NCI-H1092 (cell line): ENCODE measurements at places on chromosomes 4 and X.

DNA sequence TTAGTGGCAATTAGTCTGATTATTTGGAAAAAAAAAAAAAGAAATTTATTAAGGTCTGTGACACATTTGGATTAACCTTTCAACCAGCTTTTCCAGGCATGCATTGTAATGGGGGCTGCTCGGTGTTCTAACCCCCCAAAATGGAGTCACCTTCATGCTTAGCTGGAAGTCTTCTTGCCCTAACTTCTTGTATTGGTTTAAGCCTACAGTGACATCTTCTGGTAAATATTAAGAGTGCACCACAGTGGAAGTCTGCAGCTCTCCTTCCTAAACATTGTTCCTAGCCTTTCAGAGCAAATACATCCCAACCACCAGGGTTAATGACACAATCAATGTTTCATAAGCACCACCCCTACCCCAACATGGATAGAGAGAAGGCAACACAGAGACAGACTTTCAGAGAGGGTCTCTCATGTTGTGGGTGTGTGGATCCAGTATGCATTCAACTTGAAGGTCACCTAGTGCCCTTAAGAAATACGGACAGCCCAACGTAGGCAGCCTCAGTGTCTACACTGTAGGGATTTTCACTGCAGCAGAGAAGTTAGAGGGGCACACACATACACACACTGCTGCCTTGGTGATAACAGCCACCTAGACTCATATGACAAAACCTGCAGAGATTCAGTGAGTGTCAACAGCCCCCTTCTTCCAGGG lies 142.9 kb upstream of the MBNL3 start:
- no peak for DNase-seq

GRCh38 chrX:30779453-30780030 lies 109.5 kb downstream of the TAB3 start:
- no peak for DNase-seq

DNA sequence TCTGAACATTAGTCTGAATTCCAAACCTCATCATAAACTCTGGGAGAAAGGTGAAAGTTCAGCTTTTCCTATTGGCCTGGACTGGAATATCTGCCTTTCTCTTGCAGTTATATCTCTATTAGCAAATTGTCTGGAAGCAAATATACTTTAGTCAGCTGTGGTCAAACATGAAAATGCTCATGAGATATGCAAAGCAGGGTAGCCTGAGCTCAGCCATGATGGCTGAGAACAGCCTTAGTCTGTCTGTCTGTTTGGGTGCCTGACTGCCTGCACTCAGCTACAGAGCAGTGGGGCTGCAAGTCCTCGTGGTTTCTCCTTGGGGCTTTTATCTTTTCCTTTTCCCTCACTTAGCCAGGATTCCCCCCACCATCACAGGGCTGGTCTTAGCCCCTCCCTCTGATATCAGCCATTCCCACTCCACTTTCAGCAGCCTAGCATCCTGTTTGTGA lies 19.5 kb upstream of the PGRMC2 start:
- DNase-seq, result no peak

DNA sequence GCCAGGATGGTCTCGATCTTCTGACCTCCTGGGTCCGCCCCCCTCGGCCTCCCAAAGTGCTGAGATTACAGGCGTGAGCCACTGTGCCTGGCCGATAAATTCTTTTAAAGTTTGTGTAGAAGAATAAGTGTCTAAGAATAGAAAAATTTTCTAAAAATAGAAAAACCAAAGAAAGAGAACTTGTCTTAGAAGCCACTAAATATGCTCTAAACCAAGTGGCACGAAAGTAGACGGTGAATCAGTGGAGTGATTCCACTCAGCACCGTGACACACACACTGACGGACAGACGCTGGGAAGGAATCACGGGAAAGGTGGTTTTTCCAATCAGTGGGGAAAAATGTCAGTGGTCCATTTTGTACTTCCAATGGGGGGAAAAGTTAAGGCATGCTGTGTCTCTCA lies 72.7 kb upstream of the PSAPL1 start:
- no peak for DNase-seq

DNA sequence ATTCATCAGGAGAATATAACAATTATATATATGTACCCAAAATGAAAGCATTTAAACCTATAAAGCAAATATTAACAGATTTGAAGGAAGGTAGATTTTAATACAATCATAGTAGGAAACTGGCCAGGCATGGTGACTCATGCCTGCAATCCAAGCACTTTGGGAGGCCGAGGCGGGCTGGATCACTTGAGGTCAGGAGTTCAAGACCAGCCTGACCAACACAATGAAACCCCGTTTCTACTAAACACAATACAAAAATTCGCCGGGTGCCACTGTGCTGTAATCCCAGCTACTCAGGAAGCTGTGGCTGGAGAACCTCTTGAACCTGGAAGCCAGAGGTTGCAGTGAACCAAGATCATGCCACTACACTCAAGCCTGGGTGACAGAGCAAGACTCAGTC lies 118.3 kb downstream of the KCNIP4 start:
- no peak for DNase-seq

- no peak for DNase-seq
Observed at GRCh38 chrX:20388594-20388993, 121.9 kb upstream of the RPS6KA3 start.

GRCh38 chr4:148065075-148065474 lies 333.2 kb downstream of the ARHGAP10 start:
- no peak for DNase-seq

DNA sequence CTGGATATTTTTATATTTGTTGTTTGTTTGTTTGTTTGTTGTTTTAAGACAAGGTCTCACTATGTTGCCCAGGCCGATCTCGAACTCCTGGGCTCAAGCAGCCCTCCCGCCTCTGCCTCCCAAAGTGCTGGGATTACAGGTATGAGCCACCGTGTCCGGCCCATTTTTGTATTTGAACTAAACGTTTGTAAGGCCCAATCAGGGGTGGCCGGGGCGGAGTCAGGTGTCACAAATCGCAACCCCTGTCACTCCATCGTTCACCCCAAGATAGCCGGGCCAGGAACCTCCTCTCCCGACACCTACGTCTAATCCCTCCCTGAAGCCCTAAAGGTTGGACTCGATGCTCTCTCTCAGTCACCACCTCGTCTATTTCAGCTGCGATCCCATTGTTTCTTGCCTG lies 722 bp upstream of the EFHC2 start:
- DNase-seq, result no peak

- DNase-seq, result no peak
Observed at GRCh38 chr4:5340991-5341451, 289.7 kb downstream of the STK32B start.

- DNase-seq, result no peak
Observed at GRCh38 chr4:44670506-44671199, 7.6 kb upstream of the GUF1 start.

- DNase-seq, result no peak
Observed at GRCh38 chr4:37879365-37879764, 11.5 kb upstream of the TBC1D1 start.

GRCh38 chr4:48681856-48682255 lies 98.2 kb downstream of the FRYL start:
- DNase-seq, result no peak

DNA sequence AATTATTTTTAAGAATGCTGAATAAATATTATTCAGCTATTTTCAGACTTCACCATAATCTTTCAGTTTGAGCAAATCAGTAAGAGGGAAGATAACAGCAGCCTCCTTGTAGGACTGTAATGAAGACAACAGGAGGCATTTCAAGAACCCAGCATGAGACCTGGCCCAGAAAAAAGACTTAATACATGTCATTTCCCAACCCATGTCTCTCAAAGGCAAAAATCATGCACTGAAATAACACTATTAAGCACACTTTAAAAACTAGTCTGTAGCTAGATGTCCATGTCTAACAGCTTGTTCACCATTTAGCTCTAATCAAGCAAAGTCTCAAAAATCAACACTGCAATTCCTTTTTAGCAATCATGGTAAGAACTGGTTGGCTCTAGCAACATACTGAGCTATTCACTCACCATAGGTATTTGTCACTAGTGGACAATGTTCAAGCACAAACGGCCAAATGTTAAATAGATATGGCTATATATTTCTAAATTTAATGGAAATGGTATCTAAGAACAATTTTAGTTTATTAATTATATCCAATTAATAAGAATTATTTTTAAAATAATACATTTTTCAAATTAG lies 109.9 kb downstream of the WDFY3 start:
- DNase-seq, result no peak

- no peak for DNase-seq
Observed at GRCh38 chr4:146334862-146335449, 120.6 kb downstream of the REELD1 start.

DNA sequence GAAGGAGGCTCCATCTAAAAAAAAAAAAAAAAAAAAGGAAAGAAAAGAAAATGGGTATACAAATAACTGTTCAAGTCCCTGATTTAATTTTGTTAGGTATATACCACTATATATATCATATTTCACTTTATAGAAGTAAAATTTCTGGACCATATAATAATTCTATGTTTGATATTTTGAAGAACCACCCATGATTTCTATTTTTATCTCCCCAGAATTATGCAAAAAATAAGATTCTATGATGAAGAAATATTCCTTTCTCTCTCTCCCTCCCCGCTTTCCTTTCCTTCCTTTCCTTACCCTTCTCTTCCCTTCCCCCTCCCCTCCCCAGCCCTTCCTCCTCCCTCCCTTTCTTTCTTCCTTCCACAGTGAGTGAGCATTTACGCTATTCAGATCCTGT lies 337.5 kb upstream of the SPANXN4 start:
- DNase-seq, result no peak

DNA sequence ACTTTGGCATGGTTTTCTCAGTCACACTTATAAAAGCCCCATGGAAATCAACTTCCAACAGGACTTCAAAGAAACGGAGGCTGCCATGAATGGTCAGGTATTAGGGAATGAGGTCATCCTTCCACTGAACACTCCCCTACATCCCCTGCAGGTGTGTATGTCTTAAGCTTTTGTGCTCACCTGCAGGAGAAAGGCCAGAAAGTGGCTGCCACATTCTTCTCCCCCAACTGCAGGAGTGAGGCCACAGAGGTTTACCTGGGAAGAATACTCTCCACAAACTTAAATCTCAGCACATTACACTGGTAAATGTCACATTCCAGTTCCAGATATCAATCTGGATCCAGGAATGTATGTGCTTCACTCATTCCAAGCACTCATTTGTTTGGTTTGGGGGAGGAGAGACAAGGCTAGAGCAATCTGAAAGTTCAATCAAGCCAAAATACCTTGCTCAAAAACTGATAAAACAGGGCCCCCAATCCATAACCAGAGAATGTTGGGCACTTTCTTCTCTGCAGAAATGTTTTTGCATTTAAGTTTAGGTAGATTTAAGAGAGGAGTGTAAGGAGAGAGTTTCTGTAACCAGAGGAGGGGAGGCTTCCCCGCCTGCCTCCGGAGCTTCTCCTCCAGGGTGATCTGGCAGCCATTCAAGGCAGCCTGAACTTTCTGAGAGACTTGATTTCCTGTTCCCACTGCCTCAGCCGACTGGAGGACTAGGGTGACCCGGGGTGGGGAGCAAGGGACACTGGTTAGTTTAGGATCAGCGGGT lies 15.4 kb downstream of the FAM9C start:
- no peak for DNase-seq

GRCh38 chr4:99148550-99148949 lies 4.5 kb upstream of the ADH4 start:
- no peak for DNase-seq

DNA sequence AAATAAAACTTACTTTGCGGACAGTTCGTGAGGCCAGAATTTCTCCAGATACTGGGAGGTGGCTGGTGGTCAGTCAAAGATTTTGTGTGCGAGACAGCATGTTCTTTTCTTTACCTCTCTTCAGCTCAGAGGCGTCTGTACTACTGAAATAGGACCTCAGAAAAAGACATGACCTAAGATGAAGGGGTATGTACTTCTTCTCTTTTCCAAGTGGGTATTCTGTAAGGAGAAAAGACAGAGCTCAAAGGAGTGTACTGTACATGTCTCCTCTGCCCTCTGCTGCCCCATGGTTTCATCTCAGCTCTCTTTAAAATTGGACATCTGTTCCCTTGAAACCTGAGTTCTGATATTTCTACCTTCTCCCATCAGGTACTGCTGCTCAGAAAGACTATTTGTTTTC lies 38.1 kb downstream of the SEPTIN11 start:
- DNase-seq, result no peak

- no peak for DNase-seq
Observed at GRCh38 chrX:135497736-135498135, 22.7 kb upstream of the INTS6L start.

- DNase-seq, result no peak
Observed at GRCh38 chr4:108427946-108428485, 192.4 kb upstream of the RPL34 start.

- no peak for DNase-seq
Observed at GRCh38 chr4:22179124-22179874, 230.7 kb upstream of the KCNIP4 start.

DNA sequence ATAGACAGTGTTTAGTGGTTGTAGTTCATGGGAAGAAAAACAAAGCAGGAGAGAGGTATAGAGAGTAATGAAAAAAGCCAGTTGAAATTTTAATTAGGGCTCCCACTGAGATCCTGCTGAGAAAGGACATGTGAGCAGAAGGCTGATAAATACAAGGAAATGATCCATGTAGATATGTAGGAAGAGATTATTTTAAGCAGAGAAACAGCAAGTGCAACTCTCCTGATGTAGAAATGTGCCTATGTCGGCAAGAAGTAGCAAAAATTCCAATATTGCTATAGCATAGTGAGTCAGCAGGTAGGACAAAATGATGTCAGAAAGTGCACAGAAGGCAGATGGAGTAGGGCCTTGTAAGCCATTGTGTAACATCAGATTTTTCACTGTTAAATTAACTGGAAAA lies 1027.3 kb downstream of the PCDH18 start:
- DNase-seq, result no peak

- no peak for DNase-seq
Observed at GRCh38 chr4:26298198-26298947, 22.4 kb upstream of the RBPJ start.

DNA sequence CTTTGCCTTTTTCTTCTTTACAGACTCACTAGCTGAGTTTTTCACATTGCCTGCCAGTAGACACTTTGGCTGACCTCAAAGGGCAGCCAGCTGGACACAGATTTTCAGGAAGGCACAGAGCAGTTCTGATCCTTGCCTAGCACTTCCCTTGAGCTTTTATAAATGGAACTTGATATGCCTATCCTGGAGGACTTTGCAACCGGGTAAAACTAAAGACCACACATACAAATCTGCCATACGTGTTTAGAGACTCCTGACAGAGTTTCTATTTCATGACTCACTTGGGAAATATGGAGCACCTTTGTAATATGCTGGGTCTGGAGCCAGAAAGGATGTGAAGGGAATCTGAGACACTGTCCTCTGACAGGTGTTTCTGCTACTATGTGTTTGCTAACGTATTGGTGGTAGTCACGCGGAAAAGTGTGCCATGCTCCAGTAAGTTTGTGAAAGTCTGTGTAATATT lies 56.7 kb upstream of the RASSF6 start:
- peak; percentile 62 for DNase-seq

DNA sequence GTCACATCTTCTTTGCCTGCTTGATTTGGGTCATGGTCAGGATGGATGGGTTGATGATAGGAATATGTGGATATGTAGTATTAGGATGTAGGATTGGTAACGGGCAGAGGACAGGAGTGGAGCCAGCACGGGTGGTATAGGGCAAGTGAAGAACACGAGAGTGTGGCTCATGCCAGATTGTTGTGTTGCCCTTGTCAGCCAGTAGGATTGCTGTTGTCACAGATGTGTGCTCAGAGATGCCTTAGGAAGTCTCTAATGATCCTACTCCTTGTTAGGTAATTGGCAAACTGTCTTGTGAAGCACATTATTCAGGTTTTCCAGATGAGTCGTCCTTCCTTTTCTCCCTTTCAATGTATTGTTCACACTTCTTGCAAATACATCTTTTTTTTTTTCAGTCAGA lies 5.5 kb downstream of the ATP10D start:
- no peak for DNase-seq

GRCh38 chrX:47209508-47210238 lies 8.8 kb upstream of the CDK16 start:
- DNase-seq, result no peak
